HS-5 (cell line): ENCODE measurements at places on chromosomes 4 and X.
A peak's percentile ranks its signal among the peaks of the same experiment; 100 is the strongest.

DNA sequence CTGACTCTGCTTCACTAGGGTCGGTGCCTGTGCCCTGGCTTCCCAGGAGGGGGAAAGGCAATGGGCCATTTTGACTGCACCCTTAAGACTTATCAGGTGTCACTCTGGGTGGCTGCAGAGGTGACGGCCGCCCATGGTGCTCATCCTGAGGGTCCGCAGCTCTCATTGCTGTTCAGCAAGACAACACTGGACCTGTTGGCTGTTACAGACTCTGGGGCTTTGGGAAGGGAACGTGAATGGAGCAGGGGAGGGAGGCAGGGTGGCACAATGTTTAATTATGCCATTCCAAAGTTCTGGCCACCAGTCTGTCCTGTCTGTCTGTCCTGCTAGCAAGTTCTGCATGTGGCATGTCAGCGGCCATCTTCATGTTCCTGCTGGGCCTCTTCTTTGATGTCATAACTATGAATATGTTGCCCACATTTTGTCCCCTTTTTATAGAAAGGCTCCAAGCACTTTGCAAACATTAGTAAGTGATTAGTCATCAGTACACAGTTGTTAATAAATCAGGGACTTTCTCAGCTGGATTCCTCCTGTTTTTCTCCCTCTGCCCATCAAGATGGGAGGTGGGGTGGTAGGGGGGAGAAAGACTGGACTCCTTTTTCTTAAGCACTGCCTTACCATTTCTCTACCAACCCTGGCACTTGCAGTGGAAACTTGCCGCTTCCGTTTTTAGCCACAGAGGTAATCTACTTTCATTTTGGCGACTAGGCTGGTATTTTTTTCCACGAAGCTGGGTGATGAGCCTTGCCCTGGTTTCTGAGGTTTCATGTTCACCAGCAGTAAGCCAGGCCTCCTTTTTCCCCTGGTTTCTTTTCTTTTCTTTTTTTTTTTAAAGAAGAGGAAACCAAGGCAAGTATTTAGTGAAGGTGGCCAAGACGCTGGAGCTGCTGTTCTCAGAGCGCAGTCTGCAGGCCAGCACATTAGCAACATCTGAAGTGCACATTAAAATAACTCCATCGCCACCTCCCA is 88.6 kb upstream of the TRIM2 start:
- peak; percentile 39 for DNase-seq

- DNase-seq = no peak
These were observed 116.3 kb downstream of the SHROOM4 start for GRCh38 chrX:50697691-50698090.

DNA sequence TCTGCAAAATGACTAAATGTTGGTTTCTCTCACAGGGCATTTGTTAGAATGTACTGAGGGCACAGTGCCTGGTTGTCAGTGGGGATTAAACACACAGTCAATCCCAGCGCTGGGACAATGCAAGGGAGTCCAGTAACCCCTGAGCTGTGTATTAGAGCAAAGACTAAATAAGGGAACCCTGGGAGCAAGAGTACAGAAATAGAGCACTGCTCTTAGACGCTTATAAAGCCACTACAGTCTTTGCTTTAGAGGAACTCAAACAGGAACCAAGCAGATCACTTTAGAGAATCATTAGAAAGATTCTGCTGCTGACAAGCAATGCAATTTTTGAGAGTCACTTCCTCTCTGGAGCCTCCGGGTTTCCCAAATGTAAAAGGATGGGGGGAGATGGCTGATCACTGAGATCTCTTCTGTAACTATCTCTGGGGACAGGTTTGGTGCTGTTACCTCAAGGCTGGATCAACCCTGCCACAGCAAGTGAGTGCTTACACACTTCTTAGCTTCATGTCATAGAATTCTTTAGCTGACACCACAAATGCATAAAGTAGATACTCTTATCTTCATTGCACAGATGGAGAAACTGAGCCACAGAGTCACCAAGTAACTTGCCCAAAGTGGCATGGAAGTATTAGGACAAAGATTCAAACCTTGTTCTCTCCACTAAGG is 137.8 kb upstream of the CPEB2 start:
- DNase-seq = no peak

DNA sequence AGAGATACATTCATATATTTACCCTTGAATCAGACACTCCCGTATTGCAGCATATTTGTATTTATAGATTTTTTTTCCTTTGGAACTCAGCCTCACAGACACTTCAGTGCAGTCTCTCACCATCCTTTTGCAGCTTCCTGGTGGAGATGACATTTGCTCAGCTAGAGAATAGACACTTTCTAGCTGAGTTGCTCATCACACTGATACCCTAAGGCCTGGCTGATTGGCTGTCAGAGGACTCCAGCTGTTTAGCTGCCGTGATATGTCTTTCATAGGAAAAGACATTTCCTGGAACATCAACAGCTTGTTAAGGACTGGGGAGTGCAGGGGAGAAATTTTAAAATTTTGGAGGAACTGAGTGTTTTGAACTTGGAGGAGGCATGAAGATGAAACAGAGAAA is 429.6 kb downstream of the SMARCA1 start:
- no peak for DNase-seq

DNA sequence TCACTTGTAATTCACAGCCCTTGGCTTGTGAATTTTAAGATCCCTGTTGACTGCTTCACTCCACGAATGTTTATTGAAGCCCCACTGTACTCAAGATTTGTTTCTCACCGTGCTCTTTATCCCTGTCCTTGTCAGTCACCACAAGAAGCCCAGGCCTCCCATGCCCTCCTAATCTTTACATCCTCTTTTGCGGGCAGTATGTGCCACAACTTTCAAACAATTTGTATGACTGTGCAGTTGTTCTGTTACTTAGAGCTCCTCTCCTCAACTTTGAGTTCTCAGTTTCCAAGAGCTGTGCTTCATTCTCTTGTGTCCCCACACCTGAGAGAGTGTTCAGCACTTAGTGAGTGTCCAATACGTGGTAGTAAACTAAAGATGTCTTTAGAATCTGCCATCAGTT is 467.7 kb downstream of the NKX6-1 start:
- DNase-seq = no peak

DNA sequence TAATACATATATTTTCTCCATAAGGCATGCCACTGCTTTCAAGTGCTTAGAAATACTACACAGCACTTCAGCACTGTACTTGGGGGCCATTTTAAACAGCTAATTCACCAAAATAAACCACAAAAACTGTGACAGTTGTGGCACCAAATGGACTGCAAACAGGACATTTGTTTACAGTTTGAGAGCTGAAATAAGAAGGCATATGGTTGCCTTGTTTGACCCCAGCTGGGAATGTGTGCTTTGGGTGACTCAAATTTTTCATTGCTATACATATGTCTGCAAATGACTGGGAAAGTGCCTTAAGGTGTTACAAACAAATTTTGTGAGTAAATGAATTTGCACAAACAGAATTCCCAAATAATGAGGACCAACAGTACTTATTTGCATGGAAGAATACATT is 124.2 kb downstream of the BANK1 start:
- DNase-seq = no peak

- no peak for DNase-seq
These were observed 85.2 kb upstream of the STS start for GRCh38 chrX:7062276-7062675.
